ENCODE measurements at places on chromosomes 11 and 22. TPM values are rescaled to one million over a fixed set of nuclear protein-coding genes. Genes with fewer than 3 reads are reported as not detected.

DNA sequence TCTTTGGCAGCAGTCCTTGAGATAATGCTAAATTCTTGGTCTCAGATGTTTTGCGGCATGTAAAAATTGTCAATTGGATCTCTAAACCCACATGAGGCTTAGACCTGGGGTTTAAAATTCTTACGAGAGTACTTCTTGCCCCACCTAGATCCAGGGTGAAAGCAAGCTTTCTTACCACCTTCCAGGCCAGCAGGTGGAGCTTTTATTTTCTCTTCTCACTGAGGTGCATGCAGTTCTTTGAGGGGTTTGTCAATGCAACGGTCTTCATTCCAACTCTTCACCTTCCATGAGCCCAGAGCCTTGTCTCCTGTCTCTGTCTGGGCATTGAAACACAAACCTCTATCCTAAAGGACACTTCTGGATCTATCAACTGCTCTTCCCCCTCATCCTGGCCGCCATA is 154.1 kb downstream of the MYO18B start:
- no peak for DNase-seq

The TH gene
- 0.46 TPM for polyA plus RNA-seq

GRCh38 chr22:32544953-32545558 is 70.4 kb downstream of the FBXO7 start:
- no peak for DNase-seq

The DEPDC5 gene
- polyA plus RNA-seq: 9.2 TPM

The ATG2A gene
- 35.2 TPM for polyA plus RNA-seq

GRCh38 chr11:69943066-69943465 is 123.8 kb upstream of the FGF3 start:
- no peak for DNase-seq

The P2RX6 gene
- polyA plus RNA-seq: 0.87 TPM

DNA sequence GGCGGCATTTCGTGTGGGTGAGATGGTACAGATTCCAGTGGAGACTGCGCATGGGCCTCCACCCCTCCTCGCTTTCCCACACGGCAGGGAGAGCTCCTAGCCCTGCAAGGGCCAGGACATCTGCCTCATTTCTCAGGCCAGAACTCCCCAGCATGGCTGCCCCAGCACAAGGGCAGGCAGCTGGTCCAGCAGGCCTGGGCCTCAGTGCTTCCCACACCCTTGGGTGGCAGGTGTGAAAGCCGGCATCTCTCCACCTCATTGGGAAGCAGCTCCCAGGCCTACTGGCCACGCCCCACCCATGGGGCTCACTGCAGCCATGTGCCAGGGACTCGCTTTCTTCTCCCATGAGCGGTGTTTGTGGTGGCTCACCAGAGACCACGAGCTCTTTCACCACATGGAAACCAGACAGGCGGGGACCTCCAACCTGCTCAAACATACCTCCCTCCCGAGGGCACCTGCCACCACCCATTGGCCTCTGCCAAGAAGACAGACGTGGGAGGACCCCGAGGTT is 79.1 kb downstream of the NAT10 start:
- DNase-seq: no peak

The PLAAT3 gene
- polyA plus RNA-seq: 21.8 TPM
